ENCODE measurements at places on chromosomes 2 and 18.

GRCh38 chr2:48849770-48850169 is 94.2 kb upstream of the LHCGR start:
- peak; percentile 51 for DNase-seq

DNA sequence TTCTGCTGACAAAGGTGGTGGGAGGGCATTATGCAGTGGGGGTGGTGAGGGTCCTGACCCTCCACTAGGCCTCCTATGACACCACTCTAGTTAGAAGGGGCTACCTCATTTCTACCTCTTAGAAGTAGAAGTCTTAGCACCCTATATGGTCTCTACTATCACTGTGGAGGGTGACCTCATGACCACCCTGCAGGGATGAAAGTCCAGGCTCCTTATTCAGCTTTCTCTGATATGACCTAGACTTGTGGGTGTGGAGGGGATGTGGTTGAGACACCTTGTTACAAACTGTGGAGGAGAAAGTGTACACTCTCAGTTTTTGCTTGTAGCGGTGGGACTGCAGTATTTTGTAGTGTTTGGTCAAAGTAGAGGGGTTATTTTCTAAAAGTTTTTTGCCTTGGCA is 18.6 kb downstream of the TMEM182 start:
- no peak for DNase-seq

- DNase-seq = no peak
Observed at GRCh38 chr2:122029945-122030344, 274.5 kb downstream of the TSN start.

- peak; percentile 20 for DNase-seq
Observed at GRCh38 chr2:239157771-239158170, 243.0 kb downstream of the HDAC4 start.

GRCh38 chr2:196598412-196598811 is 41.1 kb upstream of the CCDC150 start:
- no peak for DNase-seq

DNA sequence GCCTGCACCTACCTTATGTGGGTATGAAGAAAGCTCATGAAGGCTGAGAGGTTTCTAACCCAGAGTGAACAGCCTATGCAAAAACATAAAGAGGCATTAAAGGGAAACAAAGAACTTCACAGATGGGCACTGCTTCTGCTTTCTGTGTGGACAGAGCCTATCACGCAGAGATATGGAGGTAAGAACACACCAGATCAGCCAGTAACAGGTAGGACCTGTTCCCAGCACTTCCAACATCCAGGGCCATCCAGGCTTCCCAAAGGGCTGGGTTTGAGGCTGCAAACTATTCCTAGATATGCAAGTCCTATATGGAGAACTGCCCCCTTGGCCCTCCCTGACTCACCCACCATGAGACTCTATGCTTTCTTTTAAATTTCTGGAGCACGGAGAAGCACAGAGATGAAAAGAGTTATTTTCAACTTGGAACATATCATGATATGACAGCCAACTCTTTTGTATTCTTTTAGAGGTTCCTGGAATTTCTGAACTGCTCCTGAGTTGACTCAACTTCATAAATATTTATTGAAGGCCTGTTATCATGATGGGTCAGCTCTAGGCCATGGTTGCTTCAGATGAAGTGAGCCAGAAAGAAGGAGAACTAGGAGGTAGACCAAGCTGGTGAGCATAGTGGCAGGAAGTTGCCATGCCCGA is 77.4 kb upstream of the PPP1CB start:
- no peak for DNase-seq
